AG20443 (cell line): ENCODE measurements at places on chromosomes 4 and X.

DNA sequence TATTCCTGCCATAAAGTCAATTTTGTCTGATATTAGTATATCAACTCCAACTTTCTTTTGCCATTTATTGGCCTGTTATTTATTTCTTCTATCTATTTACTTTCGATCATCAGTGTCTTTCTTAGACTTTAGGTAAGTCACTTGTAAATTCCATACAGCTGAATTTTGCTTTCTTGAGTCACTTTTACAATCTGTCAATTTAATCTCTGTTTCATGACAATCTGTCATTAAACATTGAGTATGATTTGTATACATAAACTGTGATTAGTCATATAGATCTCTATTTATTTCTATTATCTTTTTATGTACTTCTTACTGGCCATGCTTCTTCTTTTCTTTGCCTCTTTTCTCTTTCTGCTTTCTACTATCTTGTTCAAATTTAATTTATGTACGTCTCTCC, 160.1 kb downstream of the TMA16 start:
- no peak for DNase-seq

- DNase-seq = peak; percentile 23
Measured at GRCh38 chrX:38804682-38805431, 3.6 kb downstream of the MID1IP1 start.

DNA sequence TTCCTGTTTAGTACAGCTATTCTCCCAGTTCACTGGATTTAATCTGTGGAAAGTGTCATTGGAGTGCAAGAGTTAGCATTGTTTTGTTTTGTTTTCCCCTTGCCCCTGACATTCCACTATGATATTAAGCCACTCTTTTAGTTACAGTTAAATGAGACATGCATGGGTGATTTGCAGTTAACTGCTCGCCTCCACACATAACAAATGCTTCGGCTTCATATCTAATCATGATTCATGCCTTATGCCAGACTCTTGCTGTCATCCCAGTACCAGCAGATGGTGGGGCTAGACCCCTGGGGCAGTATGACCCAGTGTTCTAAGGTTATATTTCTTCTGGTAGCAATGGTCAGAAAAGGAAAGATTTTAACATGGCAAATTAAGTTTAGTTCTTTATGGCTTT, 80.1 kb downstream of the RAP1GDS1 start:
- peak; percentile 22 for DNase-seq

GRCh38 chr4:57544811-57545654, 434.8 kb upstream of the IGFBP7 start:
- DNase-seq = no peak

DNA sequence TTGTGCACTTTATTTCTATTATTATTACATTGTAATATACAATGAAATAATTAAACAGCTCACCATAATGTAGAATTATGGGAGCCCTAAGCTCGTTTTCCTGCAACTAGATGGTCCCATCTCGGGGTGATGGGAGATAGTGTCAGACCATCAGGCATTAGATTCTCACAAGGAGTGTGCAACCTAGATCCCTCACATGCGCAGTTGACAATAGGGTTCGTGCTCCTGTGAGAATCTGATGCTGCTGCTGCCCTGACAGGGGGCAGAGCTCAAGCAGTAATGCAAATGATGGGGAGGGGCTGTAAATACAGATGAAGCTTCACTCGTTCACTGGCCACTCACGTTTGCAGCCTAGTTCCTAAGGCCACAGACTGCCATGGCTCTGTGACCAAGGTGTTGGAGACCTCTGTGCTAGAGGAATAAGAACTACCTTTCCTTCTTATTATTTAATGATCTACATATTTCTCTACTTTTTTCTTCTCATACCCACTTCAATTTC, 492.9 kb upstream of the INTU start:
- no peak for DNase-seq

GRCh38 chr4:95085124-95085833, 327.5 kb downstream of the BMPR1B start:
- DNase-seq = no peak

- peak; percentile 40 for DNase-seq
Measured at GRCh38 chr4:14345356-14345775, 656.9 kb upstream of the CPEB2 start.

DNA sequence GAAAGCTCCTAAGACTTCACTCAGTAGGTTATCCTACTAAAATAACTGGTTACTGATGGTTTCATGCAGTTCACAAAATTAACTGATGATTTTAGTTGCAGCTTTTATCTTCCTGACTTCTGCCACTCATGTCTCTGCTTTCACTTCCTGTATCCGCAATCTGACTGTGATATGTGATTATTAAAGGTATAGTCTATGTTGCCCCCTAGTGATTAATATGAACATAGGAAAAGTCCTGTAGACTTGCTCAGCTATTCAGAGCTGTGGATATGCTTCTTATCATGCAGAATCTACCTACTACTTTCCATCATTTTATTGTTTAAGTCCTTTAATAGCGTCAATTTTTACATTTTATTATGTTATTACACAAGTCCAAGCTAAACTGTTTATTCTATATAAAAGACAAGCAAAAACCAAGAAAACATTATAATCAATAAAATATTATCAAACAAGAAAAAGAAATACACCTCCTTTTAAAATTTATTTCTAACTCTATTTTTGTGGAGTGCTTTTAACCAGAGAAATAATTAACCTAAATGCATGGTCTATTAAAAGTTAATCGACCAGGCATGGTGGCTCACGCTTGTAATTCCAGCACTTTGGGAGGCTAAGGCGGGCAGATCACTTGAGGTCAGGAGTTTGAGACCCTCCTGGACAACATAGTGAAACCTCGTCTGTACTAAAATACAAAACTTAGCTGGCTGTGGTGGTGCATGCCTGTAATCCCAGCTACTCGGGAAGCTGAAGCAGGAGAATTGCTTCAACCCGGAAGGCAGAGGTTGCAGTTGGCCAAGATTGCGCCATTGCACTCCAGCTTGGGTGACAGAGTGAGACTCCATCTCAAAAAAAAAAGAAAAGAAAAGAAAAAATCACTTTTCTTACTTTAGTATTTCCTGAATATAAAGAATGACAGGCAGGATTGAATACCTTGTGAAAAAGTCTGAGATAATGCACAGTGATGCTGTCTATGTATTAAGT, 40.4 kb upstream of the TLR2 start:
- peak; percentile 33 for DNase-seq

DNA sequence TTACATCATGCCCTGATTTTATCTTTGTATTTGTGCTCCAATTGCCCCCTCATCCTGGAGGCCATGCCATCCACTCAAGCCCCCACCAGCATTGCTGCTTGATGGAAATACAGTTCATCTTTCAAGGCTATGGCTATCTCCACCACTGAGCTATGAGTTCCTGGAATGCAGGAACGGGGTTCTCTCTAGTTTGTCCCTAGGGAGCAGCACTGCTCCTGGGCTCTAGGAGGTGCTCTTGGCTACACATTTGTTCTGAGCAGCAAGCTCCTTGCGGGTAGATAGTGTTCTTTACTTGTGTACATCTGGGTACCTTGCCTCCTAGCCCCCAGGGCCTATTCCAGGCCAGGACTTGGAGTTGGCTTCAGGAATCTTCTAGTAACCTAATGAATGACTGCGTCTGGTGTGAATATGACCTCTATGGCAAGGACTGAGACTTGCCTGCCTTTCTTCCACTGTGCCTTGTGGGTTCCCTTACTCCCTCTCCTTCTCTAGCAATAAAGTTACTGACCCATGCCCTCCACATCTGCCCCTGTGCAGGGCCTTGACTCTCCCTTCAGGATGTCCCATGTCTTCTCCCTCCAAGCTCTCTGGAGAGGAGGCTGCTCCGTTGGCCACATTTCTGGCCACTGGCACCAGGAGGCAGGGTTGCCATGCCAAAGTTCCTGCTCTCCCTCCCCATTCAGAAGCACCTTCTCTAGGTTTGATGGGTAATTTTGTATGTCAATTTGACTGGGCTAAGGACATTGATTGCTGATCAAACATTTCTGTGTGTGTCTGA, 7.6 kb downstream of the CITED1 start:
- DNase-seq = no peak

GRCh38 chr4:26431461-26432180, 58.7 kb downstream of the CCKAR start:
- DNase-seq = no peak

DNA sequence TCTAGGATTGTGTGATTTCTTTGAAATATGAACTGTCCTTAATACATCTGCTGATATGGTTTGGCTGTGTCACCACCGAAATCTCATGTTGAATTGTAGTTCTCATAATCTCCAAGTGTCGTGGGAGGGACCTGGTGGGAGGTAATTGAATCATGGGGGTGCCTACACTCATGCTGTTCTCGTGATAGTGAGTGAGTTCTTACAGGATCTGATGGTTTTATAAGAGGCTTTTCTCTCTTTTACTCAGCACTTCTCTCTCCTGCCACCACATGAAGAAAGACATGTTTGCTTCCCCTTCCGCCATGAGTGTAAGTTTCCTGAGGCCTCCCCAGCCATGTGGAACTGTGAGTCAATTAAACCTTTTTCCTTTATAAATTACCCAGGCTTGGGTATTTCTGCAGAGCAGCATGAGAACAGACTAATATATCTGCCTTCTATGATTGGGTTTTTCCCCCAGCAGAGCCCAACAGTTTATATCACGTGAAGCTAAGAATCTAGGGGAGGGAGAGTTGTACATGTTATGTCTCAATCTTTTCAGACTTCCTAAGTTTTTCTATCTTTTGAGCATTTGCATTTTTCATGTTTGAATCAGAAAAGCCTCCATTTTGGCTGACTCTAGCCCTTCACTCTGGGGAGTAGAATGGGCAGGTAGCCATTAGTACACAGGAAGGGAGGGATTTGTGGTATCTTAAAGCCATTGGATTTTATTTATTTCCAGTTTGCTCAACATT, 58.9 kb downstream of the PLAC1 start:
- DNase-seq = peak; percentile 39

GRCh38 chr4:87679449-87680169, 29.5 kb downstream of the DMP1 start:
- peak; percentile 73 for DNase-seq

DNA sequence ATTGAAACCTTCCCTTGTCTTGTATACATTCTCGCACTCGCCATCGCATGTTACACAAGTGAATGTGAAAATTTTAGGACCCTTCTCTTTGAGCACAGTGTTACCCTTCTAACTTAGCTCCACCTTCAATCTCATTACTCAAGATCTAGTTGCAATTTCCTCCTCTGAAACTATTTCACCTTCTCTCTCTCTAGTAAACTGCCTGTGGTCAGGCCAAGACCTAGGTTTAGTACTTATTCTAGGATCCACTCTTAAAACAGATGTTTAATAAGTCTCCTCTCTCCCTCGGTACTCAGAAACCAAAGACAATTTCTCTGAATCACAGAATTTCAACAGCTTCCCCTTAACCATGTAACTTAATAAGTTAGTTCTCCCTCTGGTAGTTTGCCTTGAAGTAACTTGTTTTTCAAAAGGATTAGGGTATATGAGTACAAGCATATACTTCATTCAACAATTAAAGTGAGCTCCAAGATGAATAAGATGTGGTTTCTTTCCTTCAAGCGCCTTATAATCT, 156.0 kb downstream of the SH3KBP1 start:
- no peak for DNase-seq

- DNase-seq = no peak
Measured at GRCh38 chr4:75005727-75006126, 72.8 kb downstream of the PARM1 start.

DNA sequence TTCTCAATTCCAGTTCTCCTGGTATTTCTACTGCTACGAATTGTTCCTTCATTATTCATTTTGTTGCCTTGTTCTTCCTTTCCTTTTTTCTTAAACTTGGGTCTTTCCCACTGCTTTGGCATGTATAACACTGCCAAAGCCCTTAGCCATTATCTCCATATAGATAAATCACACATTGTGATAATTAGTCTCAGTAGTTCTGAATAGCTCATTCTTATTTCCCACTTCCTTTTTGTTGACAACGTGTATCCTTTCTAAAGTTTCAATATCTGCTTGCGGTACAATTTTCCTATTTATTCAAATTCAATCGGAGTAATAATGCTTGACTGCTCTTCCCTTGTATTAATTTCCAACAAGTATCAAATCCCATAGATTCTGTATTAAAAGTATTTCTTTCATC, 14.5 kb upstream of the CAMK2D start:
- DNase-seq = no peak

- DNase-seq = peak; percentile 71
Measured at GRCh38 chr4:110484767-110485166, 8.8 kb downstream of the ENPEP start.

GRCh38 chr4:9875516-9875915, 94.1 kb downstream of the DRD5 start:
- no peak for DNase-seq

- DNase-seq = no peak
Measured at GRCh38 chr4:183022617-183023016, 76.4 kb upstream of the WWC2 start.

DNA sequence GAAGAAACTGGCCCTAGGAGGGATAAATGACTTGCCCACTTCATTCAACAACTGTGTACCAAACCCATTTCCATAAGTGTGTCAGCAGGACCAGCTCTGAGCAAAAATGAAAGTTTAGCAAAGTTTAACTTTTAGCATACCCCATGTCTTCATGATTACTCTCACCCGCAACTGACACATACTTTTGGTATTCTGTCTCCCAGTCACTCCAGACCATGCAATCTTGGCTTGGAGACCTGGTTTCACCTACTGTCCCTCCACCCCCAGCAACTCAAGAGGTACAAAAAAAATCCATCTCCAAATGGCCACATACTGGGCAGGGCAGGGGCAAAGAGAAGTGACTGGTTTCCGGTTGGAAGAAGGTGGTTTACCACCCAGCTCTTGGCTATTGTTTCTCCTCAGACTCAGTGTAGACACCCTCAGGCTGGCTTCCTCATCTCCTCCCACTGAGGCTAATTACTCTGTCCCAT, 79.8 kb downstream of the RLIM start:
- peak; percentile 28 for DNase-seq

- DNase-seq = no peak
Measured at GRCh38 chr4:108446556-108446955, 173.8 kb upstream of the RPL34 start.

DNA sequence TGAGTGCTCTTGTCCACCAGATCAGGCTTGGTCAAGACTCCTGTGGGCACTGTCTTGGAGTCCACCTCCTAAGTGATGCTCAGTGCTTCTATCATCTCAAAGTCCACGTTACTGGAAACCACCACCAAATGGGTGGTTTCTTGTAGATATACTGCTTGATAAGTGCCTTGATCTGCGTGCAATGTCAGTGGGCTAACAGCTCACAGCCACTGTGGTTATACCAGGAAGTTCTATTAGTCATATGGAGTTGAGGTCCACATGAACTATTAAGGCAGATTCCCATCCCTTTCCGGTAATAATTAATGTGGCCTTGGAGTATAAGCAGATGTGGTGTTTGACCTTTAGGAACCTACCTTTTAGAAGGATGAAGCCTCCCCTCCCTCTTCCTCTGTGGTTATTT, 161.9 kb downstream of the ZNF518B start:
- DNase-seq = no peak
